ENCODE measurements at places on chromosomes 1 and 21. TPM values are rescaled to one million over a fixed set of nuclear protein-coding genes. Genes with fewer than 3 reads are reported as not detected.

- DNase-seq = no peak
Measured at GRCh38 chr21:41600116-41600515, 92.2 kb upstream of the TMPRSS2 start.

GRCh38 chr1:8154621-8155052 is 128.5 kb upstream of the ERRFI1 start:
- no peak for DNase-seq

DNA sequence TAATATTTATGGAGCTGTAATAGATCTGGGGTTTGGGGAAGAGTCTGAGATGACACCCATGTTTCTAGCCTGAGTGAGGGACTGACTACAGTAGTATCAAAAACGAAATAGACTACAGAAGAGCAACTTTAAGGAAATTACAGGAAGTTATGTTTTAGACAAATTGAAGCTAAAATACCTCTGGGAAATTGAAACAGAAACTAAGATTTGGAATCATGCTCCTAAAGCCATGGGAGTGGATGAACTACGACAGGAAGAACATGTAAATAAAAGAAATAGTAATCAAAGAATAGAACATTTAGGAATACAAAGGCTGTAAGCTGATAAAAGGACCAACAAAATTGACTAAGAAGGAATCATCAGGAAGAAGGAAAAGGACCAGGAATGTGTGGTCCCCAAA is 68.9 kb downstream of the KIAA0319L start:
- DNase-seq = no peak

GRCh38 chr21:15370462-15370975 is 305.7 kb upstream of the NRIP1 start:
- no peak for DNase-seq

DNA sequence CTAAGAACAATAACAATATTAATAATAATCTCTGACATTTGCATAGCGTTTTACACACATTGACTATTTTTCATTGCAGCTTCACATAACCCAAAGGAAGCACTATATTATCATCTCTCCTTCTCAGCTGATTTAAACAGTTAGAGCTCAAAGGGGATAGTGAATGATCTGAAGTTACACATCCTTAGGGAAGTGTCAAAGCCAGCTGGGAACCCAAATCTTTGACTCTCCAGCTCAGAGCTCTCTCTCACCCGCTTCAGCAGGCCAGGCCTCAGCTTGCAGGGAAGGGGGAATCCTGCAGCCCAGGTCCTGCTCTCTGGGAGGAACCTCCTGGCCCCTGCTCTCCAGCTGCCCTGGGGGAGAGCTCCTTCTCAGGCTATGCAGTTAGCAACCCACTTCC is 26.3 kb downstream of the PLEKHA6 start:
- no peak for DNase-seq

- DNase-seq = no peak
Measured at GRCh38 chr1:14891991-14892390, 261.6 kb upstream of the TMEM51 start.

DNA sequence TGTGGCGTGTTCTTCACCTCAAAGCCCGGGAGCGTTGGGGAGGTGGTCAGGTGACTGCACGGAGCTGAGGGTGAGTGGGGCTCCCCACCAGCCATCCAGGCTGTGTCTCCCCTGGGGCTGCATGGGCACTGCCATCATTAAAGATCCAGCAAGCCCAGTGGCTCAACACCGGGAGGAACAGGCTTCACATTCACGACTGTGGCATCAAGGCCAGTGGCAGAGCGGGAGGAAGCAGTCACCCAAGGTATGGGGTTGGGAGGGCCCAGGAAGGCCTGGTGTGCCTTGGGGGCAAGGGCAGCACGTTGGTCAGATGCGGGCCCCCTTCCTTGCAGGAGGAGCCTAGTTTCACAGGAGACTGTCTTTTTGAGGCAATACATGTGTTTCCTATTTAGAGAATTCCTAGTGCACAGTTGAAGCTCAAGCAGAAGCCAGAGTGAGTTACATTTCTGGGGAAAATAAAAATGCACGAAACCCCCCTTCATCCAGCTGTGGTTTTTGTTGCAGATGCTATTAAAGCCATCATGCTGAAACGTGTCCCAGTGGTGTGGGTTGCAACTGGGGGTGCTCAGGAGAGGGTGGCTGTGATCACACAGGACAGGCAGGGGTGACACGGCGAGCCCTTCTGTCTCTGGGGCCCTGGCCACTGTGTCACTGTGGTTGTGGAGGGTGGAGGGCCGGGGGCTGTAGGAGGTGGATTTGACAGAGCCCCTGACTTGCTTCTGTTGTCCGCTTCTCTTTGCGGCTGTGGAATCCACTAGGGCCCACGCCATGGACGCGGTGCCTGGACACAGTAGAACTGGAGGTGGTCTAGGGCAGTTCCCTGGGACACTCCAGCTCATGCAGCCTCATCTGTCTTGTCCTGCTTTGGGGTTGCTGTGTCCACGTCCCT is 34.1 kb downstream of the SNAP47 start:
- DNase-seq = no peak

DNA sequence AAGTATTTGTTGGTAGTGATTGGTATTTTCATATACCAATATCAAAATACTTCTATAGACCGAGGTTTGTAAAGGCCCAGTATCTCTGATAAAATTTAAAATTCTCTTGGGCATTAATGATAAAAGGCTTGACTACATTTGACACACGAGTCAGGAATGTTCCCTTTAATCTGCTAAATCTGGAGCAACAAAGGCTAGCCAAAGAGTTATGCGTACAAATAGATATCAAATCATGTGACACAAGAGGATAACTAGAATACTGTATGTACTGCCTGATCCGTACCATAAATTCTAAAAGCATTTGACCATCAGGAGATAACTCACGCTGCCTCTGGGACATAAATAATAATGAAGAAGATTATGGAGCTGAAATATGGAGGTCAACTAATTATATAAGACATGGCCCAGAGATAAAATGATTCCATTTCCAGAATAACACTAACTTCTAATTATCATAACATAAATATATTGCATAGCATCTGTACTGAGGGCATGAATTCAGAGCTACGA is 64.2 kb upstream of the SH3GLB1 start:
- no peak for DNase-seq

- DNase-seq = no peak
Measured at GRCh38 chr1:15081102-15081501, 72.4 kb upstream of the TMEM51 start.

DNA sequence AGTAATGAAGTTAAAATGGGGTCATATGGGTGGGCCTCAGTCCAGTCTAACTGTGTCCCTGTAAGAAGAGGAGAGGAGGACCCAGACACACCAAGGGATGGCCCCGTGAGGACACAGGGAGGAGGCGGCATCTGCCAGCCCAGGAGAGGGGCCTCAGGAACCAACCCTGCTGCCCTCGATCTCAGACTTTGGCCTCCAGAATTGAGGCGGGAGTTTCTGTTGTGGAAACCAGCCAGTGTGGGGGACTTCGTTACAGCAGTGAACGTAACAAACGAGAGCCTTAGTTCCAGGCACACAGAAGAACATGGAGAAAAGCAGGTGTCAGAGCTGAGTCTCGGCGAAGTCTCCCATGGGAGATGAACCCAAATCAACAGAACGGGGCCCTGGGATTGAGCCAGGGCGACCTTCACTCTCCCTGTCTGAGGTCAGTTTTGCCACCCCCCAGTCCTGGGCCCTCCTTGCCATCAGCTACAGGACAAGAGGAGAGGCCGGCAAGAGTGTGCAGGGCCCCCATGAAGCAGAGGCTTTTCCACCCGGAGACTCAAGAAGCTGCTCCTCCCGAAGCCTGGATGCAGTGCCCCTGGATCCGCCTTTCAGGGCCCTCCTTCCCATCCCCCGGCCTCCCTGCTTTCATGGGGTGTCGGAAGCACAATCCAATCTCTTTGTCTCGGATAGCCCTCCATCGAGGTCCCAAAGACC is 36.6 kb downstream of the TFF3 start:
- no peak for DNase-seq

DNA sequence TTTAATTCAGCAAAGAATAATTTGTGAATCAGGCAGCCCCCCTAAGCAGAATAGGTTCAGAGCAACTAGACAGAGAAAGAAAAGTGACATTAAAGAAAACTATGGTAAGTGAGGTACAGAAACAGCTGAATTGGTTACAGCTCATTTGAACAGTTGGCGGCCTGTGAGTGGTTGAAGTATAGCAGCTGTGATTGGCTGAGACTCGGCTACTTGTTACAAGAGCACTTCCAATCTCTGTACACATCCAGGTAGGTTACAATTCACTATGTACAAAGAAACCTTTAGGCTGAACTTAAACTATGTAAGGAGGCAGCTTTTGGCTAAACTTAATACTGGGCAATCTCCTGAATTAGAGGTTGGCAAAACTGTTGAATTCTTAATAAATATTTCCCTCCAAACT is 171.1 kb upstream of the LHX8 start:
- no peak for DNase-seq

DNA sequence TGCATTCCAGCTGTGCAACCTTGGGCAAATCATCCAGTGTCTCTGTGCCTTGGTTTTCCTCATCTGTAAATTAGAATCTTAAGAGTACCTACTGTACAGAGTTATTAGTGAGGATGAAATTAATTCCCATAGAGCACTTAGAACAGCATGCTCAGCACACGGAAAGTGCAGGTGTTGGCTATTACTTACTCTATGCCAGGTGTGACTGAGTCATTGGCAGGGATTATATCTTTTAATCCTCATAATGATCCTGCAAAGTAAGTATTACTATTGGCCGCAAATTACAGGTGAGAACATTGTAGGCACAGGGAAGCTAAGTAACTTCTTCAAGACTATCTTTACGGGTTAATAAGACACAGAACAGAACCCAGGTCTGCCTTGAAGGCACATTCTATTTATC is 6.3 kb upstream of the UBE2U start:
- DNase-seq = no peak

FOXO6 gene
- not detected for polyA plus RNA-seq

OR2T33 gene
- polyA plus RNA-seq = not detected

DHDDS gene
- 51.7 TPM for polyA plus RNA-seq

ENAH gene
- polyA plus RNA-seq = 121 TPM

ADSS2 gene
- 33.7 TPM for polyA plus RNA-seq

SYNC gene
- polyA plus RNA-seq = 65.1 TPM

HTR6 gene
- not detected for polyA plus RNA-seq
